ENCODE measurements at places on chromosomes 7 and 10. TPM values are rescaled to one million over a fixed set of nuclear protein-coding genes. Genes with fewer than 3 reads are reported as not detected.

EBLN1 gene
- total RNA-seq = not detected

GIMAP4 gene
- 476 TPM for total RNA-seq

DNA2 gene
- total RNA-seq = 36.3 TPM

TUBAL3 gene
- total RNA-seq = not detected

FAM53B gene
- 35.0 TPM for total RNA-seq

ADAP1 gene
- total RNA-seq = 20.9 TPM

TIMM23 gene
- 62.2 TPM for total RNA-seq

CNPY1 gene
- not detected for total RNA-seq

PDLIM1 gene
- total RNA-seq = 28.1 TPM

SCART1 gene
- 1.6 TPM for total RNA-seq

ASB15 gene
- total RNA-seq = not detected

EEPD1 gene
- total RNA-seq = 18.5 TPM

PSD gene
- total RNA-seq = 2.4 TPM

HOXA13 gene
- not detected for total RNA-seq

BTRC gene
- total RNA-seq = 14.8 TPM

COL17A1 gene
- not detected for total RNA-seq

CCDC136 gene
- total RNA-seq = 5.3 TPM

TYW1B gene
- total RNA-seq = 3.9 TPM

SYT15 gene
- total RNA-seq = 1.8 TPM

FAM25A gene
- total RNA-seq = not detected

TMEM213 gene
- 4.6 TPM for total RNA-seq

GLCCI1 gene
- total RNA-seq = 28.8 TPM

TSPAN33 gene
- 4.9 TPM for total RNA-seq

LRRC17 gene
- not detected for total RNA-seq

SEMA3A gene
- total RNA-seq = 0.17 TPM

PTPN20 gene
- 0.20 TPM for total RNA-seq

CTAGE4 gene
- 1.0 TPM for total RNA-seq

TRIM74 gene
- 2.6 TPM for total RNA-seq

GATAD1 gene
- total RNA-seq = 13.0 TPM

A1CF gene
- total RNA-seq = not detected

Data from T-helper 1 cell treated with Interleukin-12 subunit alpha and Interleukin-12 subunit beta and Interleukin-4 antibody, amounts not matched to agents 30 ng/mL and 1 ng/mL, for 36 hours (primary cell).